Activated T-helper 1 cell treated with anti-CD3 and anti-CD28 coated beads, Interleukin-2, amount 50 U/mL, for 16 hours (primary cell): ENCODE measurements at places on chromosomes 7 and 10.

DNA sequence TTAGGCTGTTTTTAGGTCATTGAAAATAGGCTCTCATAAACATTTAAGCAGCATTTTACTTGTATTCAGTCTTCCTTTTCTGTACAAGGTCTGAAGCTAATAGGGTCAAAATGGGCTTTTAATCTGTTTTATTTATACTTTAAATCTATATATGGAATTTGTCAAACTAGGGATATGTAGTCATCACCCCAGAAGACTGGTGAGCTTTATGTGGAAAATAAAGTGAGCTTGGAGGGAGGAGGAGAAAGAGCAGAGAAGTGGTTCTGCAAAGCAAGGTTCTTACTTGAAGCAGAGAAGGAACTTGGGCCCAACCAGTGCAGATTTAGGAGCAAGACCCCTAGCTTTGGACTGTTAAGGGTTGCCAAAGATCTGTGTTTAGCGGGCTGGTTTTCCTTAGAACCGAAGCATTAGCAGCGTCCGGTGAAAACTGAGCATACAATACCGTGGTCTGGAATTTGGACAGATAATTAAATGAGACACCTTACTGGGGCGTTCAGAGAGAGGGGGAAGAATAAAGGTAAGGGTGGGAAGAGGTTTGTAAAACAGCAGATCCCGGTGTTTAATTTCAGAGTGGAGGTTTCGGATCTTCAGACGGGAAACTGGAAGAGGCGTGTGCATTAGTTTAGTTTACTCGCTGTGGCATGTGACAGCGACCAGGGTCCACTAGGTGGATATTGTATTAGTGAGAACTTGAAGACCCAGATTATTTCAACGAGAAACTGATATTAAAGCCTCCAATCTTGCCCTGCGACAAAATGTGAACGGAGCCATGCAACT, 2.4 kb downstream of the BAMBI start:
- DNase-seq, result no peak

DNA sequence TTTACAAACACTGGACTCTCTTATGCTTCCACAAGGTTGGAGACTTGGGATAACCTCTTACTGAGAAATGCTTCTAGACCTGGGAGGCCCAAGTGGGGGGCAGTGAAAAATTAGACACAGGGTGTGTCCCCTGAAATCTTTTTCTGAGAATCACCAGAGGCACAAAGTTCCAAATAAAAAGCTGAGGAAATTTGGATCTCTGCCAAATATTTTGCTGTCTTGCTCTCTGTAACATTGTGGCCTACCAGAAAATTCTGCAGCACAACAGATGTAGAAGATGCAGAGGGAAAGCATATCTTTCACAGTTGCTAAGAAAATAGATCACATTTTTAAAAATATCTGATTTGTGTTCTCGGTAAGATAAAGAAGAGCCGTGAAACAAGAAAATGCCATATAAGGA, 849.4 kb downstream of the CCSER2 start:
- DNase-seq, result no peak

DNA sequence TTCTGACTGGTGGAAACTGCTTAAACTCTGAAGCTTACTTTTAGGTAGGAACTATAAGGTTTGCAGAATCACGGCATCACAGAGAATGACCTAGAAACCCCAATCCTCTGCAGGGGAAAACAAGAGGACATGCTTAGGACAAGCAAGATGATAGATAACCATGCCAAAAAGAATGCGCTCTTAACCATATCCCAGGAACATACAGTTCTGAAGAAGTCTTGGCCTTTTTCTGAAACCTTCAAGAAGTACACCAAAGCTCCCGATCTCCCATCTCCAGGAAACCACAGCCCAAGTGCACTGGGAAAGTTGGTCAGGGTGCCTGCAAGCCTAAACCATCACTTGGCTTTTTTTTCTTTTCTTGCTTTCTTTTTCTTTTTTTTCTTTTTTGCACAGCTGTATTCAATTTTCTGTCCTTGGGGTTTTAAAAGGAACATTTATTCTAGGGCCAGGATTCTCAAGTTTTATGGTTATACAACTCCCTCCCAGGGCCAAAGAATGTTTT, 12.2 kb upstream of the SVIL start:
- DNase-seq, result no peak

- DNase-seq, result no peak
Measured at GRCh38 chr10:28503114-28503513, 29.8 kb upstream of the WAC start.

GRCh38 chr10:86064931-86065662, 301.5 kb downstream of the GRID1 start:
- DNase-seq, result no peak

- no peak for DNase-seq
Measured at GRCh38 chr7:116528008-116528789, 3.4 kb downstream of the CAV1 start.

DNA sequence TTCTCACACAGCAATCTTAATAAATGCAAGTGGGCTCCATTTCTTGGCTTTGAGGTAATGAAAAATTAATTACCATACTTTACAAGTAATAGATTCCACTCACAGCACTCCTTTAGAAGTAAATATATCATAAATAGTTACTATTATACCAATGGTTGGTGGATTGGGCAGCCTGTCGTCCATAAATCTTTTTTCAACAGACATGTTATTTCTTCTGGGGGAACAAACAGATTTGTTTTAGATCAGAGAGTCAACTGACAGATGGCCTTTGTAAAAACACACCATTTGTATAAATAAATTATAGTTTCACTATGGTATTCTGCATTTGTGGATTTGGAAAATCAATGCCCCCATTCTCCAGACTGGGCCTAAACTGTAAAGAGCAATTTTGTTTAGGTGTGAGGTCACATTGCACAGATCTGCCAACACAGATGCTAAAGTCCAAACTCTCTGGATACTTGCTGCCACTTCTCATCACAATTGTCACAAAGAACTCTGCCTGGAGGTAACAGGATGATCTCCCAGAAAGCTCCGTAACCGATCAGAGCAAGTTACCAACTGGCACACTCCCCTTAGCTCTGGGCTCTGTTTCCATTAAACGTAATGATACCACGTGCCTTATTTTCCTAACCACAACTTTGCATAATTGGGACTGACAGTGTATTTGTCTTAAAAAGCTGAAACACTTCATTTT, 4.5 kb upstream of the MACROH2A2 start:
- DNase-seq, result no peak

DNA sequence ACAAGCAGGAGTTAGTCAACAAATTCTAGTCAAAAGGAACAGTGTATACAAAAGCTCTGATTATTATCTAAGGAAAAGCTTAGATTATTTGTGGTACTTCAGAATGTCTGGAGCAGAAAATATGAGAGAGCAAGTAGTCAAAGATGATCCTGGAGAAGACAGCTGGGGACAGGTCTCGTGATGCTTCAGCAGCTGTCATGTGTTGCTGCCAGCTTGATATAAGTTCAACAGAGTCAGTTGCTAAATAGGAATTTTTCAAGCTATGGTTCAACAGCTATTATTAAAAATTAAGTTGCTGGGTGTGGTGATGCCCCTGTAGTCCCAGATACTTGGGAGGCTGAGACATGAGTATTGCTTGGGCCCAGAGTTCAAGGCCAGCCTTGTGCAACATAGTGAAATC, 240.0 kb upstream of the RHOBTB1 start:
- DNase-seq, result no peak

DNA sequence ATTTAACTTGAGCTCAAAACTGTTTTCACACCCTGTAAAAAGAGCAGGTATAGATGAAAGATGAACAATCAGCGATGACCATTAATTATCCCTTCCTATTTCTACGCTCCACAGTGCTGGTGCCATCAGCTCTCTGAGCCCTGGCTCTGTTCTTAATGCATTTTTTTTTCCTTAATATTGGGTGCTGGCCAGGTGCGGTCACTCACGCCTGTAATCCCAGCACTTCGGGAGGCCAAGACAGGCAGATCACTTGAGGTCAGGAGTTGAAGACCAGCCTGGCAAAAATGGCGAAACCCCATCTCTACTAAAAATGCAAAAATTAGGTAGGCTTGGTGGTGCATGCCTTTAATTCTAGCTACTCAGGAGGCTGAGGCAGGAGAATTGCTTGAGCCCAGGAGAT, 4.2 kb downstream of the STEAP4 start:
- no peak for DNase-seq

GRCh38 chr10:102628451-102628911, 15.8 kb upstream of the TRIM8 start:
- DNase-seq, result no peak

DNA sequence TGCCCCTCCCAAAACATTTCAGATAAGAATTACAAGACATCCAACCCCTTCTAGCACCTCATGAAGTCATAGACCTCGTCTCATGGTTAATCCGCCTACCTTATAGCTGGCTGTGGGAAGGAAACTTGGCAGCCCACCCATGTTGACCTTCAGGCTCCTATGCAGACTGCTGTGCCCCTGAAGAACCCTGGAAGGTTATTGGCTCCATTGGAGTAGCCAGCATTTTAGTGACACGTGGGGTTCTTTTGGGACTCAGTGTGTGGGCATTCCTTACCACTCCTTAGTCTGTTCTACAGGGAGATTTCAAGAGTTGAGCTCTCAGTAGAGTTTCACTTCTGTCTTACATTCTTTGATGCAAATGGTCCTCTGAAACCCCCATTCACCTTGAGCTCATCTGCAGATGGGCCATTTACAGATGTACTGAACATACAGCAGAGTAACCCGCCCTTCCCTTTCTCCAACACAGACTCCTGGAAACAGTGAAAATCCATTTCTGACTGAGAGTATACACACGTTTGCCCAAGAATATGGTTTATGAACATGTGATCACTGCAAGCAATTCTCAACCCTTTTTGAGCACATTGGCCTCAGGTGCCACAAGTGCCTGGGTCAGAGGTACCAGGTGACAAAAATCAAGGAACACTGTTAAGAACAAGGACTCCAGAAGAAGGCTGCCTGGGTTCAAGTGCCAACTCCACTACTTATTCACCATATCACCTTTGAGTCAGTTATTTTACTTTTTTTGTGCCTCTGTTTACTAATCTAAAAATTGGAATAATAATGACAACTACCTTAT, 54.0 kb upstream of the HECW1 start:
- no peak for DNase-seq

DNA sequence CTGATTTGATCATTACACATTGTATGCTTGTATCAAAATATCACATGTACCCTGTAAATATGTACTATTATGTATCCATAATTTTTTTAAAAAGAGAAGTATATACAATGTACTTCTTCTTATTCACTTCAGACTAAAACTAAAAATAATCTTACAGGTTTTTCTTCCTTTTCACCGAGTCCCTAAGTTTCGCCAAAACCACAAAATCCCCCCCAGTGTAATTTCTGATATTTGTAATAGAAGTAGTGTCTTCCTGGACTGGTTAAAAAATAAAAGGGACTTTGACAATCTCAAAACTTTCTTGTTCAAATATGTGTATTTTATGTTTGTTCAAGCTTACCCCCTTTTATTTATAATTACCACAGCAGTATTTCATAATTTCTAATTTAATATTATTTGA, 23.9 kb downstream of the EPC1 start:
- no peak for DNase-seq

DNA sequence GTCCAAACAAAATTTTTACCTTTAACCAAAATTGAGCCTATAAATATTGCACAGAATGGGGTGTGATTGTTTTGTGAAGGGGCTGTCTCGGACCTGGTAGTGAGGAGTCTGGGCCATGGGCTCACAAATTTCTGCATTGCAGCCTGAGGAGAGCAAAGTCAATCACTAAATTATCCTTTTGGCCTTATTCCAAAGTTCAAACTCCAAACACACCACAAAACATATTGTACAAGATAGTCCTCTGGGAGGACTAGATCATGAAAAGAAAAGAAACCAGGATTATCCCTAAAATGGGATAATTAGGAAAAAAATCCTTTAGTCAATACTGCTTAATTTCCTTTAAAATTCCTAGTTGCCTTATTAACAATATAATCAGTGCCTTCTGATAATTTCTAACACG, 115.5 kb downstream of the BUB3 start:
- no peak for DNase-seq

DNA sequence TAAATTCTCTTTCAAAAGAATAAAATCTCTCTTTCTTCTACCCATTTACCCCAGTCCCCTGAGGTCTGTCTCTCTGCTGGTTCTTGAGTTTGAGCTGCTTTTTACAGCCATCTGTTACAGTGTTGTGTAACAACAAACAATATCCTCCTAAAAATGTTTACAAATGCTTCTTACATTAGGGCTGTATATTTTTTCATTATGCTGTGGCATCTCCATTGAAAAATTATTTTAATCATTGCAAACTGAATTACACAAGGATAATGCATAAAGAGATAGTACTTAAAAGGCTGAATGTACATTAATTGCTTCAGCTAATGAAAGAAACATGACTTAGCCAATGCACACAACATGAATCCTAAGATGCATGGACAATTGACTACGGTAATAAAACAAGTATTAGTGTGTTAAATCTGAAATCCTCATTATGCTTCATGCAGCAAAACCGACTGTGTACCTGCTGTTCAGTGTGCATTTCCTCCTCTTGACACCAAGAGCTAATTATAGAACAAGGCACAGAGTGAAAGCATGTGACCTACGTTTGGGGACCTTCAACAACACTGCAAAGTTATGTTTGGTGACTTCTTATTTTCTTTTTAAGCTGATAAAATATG, 181.7 kb upstream of the RHOBTB1 start:
- DNase-seq, result no peak

DNA sequence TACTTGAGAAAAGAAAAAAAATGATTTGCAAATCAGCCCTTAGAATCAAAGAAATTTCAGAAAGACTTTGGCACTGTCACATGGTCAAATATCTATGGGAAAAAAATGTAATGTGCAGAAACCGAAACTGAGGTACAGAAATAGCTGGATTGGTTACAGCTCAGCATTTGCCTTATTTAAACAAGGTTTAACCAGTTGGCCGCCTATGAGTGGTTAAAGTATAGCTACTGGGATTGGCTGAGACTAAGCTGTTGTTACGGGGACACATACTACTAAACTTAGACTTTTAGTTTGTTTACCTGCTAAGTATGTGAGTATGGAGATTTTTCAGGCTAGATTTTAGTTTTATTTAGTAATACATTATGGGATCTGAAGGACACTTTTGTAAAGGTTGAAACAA, 38.6 kb downstream of the SFTPD start:
- DNase-seq, result no peak

DNA sequence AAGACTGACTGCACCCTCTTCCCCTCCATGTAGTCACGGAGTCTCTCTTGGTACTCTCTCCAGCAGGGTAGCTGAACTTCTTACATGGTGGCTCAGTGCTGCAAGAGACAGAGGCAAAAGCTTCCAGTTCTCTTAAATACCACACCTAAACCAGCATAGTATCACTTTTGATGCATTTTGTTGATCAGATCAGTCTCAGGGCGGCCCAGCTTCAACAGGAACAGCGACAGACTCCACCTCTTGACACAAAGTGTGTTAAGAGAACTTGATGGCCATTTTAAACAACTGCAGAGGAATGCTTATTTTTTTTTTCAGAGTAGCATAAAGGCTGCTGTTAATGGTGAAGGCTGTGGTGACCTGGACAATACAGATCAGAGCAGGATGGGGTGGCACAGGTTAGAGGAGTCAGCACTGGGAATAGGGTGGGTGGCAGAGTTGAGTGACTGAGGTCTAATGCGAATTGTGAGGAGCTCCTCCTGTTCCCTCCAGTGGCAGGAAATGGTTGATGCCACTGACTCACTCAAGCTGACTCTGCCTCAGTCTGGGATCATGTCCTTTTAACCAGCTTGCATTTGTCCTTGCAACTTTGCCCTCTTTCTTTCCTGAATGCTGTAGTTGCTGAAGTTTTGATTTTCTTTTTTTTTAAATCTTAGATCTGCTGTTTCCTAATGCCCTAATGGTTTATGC, 17.3 kb downstream of the MGAM start:
- no peak for DNase-seq

- no peak for DNase-seq
Measured at GRCh38 chr10:60237977-60238758, 151.5 kb downstream of the ANK3 start.
